Fibroblast of skin of scalp (primary cell): ENCODE measurements at places on chromosomes 16 and 17.

GRCh38 chr17:73452009-73452408, 140.2 kb upstream of the CDC42EP4 start:
- no peak for DNase-seq

- peak; percentile 22 for DNase-seq
Measured at GRCh38 chr17:72456075-72456474, 335.3 kb downstream of the SOX9 start.

DNA sequence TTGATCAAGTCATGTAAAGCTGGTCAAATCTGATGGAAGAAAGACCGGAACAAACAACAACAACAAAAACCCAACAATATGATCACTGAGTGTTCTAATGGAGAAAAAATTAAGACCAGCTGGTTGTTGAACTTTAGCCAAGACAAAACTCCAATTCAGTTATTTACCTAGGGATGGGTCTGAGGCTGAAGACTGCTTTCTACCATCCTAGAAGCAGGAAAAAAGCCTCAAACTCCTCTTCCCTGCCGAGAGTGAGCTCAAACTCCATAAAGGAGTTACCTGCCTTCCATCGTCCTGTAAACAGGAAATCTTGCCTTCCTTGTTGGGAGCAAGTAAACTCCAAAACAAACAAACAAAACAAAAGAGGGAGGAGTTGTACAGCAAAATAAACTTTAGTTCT, 23.1 kb upstream of the TMEM98 start:
- no peak for DNase-seq

DNA sequence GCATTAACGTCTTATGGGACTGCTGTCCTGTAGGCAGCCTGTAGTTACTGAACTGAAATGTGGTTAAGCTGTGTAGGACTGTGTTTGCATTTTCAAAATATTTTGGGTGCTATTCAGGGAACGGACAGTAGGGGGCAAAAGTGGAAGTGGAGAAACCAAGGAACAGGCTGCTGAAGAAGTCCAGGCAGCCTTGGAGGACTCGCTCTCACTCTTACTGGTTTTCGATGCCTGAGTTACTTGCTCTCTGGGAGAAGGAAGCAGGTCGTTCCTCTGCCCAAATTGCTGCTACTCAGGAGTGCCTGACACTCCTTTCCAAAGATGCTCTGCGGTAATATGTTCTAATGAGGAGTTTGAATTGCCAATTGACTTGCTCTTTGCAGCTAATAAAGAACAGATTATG, 64.5 kb upstream of the RBFOX1 start:
- DNase-seq, result peak; percentile 24

GRCh38 chr16:73955255-73955654, 341.4 kb upstream of the PSMD7 start:
- no peak for DNase-seq

DNA sequence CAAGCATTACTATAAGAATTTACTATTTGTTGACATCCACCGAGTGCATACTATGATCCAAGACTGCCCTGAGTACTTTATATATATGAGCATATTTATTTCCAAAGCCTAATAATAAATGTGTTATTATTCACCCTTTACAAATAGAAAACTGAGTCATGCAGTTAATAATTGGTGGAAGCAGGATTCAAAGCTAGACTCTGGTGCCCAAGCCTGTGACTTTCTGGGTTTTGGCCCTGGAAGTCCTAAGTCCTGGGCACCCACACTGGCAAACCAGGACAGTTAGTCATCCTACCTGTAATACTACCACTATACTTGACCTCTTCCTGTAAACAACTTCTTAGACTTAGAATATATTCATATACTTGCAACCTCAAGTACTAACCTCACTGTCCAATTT, 257.4 kb upstream of the IRX5 start:
- no peak for DNase-seq
